ENCODE measurements at places on chromosomes 7 and 10. TPM values are rescaled to one million over a fixed set of nuclear protein-coding genes. Genes with fewer than 3 reads are reported as not detected.

The RASA4B gene
- 3.9 TPM for total RNA-seq

The LRRD1 gene
- not detected for total RNA-seq

The SPOCK2 gene
- total RNA-seq: 0.53 TPM

DNA sequence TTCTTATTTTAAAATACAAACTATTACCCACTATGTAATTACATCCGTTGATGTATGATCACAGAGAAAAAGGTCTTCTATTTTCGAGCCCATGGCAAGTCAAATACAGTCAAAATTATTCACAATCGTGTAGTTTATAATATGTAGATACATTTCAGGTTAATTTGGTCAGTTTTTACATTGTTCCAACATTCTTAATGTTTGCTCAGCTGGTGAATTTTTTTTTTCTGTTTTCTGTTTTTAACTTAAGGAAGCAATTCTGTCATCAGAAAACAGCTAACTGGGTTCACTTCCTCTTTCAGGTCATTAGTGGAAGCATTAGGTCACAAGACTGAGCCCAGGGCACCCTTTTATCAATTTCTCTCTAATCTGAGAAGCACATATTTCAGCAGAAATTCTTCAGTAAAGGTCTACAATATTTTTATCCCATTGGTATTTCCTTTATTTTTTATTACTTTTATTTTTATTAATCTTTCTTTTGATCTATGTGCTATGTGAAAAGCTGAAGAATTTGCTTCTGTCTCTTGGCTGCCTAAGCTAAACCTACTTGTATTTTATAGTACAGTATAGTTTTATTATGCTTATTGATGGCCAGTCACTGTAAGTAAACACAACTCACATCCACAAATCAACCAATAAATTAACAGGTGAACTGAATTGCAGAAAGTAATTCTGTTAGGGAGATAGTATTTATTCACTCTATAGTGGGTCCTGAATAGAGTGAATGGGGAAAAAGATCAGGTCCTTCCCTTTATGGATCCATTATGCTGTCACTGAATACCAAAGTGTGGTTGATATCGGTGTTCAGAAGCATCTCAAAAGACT lies 84.6 kb downstream of the ICA1 start:
- no peak for DNase-seq

DNA sequence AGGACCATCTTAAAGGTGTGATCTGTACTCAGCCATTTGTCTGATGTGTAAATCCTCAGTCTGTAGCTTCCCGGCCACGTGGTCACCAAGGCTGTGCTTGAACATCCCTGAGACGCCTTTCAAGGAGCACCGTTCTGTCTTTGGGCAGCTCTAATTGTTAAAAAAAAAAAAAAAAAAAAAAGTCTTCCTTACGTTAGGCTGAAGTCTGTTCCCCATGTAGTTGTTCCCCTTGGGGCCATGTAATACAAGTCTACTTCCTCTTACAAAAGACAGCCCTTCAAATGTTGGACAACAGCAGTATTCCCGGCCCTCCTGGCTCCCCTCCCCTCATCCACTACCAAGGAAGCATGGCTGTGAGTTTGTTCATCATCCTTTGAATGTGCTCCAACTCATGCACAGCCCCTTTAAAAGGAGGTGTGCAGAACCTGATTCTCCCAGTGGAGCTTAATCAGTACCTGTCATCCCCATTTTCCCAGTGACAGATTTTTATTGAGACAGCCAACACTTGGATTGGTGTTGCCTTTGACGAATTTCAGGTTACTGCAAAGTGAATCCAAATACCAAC lies 392.2 kb upstream of the GALNT17 start:
- DNase-seq: no peak

DNA sequence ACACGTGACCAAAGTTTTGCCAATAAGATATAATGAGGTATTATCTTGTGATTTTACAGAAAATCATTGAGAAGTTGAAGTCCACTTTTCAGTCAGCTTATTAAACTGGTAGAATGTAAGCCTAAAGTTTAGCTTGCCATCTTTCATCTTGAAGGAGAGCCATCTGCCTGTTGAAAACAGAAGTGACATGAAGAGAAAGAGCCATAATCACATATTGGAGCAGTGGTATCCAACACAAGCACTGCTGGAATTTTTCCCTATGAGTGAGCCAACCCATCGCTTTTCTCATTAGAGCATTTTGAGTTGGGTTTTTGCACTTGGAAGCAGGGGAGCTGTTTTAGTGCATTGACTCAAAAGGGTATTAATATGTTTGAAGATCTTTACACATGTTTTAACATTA lies 117.6 kb upstream of the FERD3L start:
- DNase-seq: no peak

- DNase-seq: peak; percentile 60
Measured at GRCh38 chr10:74923556-74923955, 97.2 kb downstream of the KAT6B start.

DNA sequence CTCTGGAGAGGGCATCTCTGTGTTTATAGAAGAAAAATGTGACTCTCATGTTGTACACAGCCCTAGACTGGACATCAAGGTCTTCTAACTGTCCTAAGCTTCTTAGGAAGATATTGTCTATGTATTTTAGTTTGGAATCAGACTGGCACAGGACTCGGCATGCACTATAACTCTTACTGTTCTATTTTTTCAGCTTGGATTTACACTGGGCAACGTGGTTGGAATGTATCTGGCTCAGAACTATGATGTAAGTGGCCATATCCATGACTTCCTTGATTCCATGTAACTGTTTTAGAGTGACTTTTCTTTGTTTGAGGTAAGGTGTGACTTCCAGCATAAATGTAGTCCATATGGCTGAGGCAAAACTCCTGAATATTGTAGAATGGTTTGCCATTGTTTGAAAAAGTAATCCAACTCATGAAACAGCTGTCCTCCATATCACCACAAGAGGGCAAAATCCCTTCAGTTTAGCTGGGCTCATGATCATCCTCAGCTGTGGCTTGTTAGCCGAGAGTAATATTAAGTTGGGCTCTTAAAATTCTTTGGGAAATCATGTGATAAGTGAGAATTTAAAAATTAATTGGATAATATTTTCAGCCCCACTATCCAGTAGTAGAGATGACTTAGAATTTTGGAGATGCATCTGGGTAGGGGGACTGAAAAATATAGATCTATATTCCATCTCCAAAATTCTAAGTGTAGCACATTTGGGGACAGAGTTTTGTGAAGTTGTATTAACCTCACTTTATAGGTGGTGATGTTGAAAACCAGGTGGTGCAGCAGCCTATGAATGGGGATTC lies 10.4 kb downstream of the STMP1 start:
- DNase-seq: peak; percentile 70

- peak; percentile 80 for DNase-seq
Measured at GRCh38 chr10:23158370-23158769, 33.7 kb upstream of the PTF1A start.
